Mesothelial cell of epicardium (in vitro differentiated cells): ENCODE measurements at places on chromosomes 16 and 17. TPM values are rescaled to one million over a fixed set of nuclear protein-coding genes. Genes with fewer than 3 reads are reported as not detected.

GRCh38 chr16:57630931-57631845 lies 2.8 kb downstream of the ADGRG1 start:
- DNase-seq = no peak
- H3K36me3 ChIP-seq = no peaks in the 10 kb centered on the region
- H3K4me1 ChIP-seq = peaks cover 33% of the 10 kb centered on the region
- H3K27me3 ChIP-seq = peaks cover 1% of the 10 kb centered on the region
- no peak overlapping the region for H3K4me3 ChIP-seq

GRCh38 chr16:3171181-3171854 lies 16.7 kb upstream of the OR1F1 start:
- H3K36me3 ChIP-seq = no peaks in the 10 kb centered on the region
- H3K27ac ChIP-seq = no peak overlapping the region
- H3K4me3 ChIP-seq = no peak overlapping the region
- H3K27me3 ChIP-seq = peaks cover 77% of the 10 kb centered on the region
- DNase-seq = no peak

Gene SLC16A13
- 10.4 to 10.7 TPM (median 10.7 TPM) in 3 replicates for total RNA-seq

Gene HOXB13
- 26.4 to 26.9 TPM (median 26.8 TPM) in 3 replicates for total RNA-seq

Gene GP2
- not detected in 3 replicates for total RNA-seq
